Fibroblast of the aortic adventitia (primary cell): ENCODE measurements at places on chromosomes 7 and 10. TPM values are rescaled to one million over a fixed set of nuclear protein-coding genes. Genes with fewer than 3 reads are reported as not detected.

GRCh38 chr10:45058580-45058979, 57.9 kb downstream of the ZNF22 start:
- DNase-seq = no peak

DNA sequence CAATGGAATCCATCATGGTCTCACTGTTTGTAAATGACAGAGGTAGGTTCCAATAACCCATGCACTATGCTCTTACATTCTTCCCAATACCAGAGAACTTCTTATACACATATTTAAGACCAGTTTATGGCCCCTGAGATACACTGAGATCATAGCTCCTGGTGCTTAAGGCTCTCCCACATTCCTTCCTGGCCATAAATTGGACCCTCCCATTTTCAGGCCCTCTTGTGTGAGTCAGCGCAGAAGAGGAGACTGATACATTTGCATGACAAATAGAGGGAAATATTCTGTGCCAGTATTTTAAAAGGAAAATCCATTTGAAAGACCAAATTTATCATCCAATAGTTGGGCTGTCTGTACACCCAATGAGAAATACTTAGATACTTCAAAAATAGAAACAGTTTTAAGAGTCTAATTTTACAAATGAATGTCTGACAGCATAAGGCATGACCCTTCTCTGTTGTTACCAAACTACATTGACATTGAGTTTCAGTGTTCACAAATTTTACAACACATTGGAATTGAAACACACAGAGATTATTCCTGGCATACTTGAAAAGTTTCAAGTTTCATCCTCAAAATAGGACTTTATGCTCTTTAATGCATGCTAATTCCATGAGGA, 35.3 kb downstream of the SLC16A9 start:
- DNase-seq = peak; percentile 62

ZNF107 gene
- 2.9 and 5.6 TPM in 2 replicates for total RNA-seq

GRCh38 chr10:969473-970150, 18.6 kb upstream of the GTPBP4 start:
- DNase-seq = no peak

OR6B1 gene
- total RNA-seq = not detected in 2 replicates

ALOX5 gene
- not detected in 2 replicates for total RNA-seq

DNA sequence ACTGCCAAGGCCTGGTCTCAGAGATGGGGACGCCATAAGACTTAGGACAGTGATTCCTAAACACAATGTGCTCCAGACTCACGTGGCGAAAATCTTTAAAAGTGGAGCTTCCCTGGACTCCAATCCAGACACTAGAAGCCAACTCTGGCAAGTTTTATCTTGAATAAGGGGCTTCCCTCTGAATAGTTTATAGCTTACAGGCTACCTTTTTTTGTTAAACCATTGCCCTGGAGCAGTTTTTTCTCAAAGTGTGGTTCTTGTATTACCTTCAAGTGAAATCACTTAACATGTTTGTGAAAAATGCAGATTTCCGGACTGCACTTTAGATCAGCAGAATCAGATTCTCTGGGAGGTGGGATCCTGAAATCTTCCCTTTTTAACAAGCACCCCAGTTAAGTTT, 171.7 kb upstream of the PHF14 start:
- DNase-seq = no peak

DNA sequence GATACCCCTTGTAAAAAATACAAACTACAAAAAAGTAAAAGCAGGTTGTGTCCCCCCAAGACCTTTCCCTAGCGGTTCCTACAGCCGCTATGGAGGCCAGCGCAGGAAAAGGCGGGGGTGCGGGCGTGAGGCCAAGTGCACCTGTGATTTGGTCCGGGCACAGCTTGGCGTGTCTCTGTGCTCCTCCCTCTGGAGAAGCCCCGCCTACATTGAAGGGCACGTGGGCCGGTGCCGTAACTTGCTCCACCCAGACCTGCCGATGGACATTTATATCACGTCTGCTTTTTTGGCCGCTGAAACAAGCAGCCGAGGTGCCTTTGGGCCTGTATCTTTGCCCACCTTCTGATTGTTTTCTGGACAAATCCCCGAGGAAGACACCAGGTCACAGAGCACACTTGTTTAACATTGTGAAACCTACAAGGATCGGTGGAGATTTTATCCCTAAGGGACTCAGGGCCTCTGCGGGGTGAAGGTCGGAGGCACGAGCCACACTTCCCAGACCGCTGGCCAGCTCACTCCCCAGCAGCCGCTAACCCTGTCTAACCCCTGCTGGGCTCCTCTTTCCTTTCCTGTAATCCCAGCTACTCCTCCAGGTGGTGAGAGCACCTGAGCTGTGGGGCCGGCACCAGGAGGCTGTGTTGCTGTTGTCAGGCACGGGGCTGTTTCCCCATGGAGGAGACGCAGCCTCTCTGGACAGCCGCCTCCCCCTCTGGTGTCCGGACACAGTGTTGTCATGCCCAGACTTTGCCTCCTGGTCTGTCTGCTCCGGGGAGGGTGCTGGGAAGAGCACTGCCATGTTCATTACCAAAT, 18.8 kb upstream of the INPP5A start:
- DNase-seq = no peak

DNA sequence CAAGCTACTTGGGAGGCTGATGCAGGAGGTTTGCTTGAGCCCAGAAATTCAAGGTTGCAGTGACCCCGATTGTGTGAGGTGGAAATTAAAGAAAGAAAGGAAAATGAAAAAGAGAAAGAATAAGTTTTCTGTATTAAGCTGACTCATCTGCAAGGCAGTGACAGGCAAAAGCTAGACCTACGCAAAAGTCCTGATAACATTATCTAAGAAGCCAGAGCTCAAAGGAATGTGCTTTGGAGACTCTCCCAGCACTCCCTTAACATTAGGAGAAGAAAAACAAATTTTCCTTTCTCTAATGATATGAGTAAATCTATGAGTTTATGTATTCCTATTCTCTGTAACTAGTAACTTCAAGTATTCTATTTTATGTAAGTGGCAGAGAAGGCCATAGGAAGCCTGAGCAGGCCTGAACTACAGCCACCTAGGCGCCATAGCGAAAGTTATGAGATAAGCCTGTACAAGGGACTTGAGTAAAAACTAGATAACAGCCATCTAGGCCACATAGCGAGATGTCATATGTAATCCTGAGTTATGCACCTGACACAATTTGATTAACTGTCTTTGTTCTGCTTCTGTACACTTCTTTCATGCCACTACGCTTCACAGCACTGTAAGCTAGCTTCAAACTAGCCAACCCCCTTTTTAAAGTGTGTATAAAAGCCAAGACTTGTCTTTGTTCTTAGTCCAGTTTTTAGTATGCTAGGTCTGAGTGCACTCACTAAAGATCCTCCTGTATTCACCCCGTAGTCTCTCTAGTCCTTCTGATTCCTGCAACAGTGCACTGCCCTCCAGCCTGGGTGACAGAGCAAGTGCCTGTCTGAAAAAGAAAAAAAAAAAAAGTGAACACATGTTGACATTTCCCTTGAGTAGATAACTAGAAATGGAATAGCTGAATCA, 9.4 kb upstream of the ZWINT start:
- DNase-seq = no peak

DNA sequence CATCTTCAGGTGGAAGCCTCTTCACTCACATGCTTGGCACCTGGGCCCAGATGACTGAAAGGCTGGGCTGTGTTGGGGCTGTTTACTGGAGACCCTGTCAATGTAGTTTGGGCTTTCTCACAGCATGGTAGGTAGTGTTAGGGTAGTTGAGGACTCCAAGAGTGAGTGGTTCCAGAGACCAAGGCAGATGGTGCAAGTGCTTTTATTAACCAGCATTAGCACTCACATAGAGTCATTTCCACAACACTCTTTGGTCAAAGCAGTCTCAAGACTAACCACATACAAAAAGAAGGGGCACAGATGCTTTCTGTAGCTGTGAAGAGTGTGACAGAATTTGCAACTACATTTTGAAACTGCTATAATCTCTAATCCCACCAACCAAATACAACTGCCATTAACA, 135.0 kb downstream of the RTKN2 start:
- no peak for DNase-seq

- peak; percentile 22 for DNase-seq
Observed at GRCh38 chr10:131786756-131787605, 113.8 kb upstream of the PPP2R2D start.

HTRA1 gene
- 55.5 and 156 TPM in 2 replicates for total RNA-seq

KCNIP2 gene
- total RNA-seq = 0.82 and 1.2 TPM in 2 replicates

GRCh38 chr10:46546591-46547540, 9.6 kb downstream of the GPRIN2 start:
- no peak for DNase-seq

- no peak for DNase-seq
Observed at GRCh38 chr7:14714161-14714728, 188.3 kb downstream of the DGKB start.

OR2A12 gene
- total RNA-seq = not detected in 2 replicates

GRCh38 chr7:73820013-73820412, 10.8 kb upstream of the CLDN4 start:
- DNase-seq = no peak

GRCh38 chr7:87483131-87483530, 7.7 kb upstream of the ABCB4 start:
- no peak for DNase-seq

ADCK2 gene
- total RNA-seq = 14.1 and 20.5 TPM in 2 replicates

DNA sequence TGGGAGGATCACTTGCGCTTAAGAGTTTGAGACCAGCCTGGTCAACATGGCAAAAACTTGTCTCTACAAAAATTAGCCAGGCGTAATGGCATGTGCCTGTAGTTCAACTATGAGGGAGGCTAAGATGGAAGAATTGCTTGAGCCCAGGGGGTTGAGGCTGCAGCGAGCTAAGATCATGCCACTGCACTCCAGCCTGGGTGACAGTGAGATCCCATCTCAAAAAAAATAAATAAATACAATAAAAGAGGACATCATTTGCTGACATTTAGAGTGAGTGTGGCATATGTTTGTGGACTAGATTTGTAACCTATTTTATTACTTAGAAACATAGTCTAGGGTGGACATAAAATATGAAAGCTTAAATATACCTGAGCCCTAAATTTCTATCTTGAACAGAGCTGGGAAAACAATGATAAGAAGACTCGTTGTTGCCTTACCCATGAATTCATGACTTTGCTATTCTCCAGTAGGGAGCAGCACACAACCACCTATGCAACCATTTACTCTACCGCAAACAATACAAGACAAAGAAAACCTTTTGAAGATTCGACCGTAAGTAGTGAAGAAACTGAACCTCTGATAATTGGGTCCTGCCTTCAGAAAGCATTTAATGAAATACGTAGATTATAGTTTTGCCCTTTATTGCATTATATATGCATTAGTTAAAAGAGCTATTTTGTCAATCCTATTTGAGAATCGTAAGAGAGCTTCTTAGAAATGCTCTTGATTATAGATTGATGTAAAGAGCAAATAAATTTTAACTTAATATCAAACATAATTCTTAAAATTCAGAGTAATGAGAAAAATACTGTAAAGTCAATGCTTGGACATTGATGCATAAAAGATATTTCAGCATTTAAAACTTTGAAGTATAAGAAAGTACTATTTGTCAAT, 83.5 kb downstream of the GNAT3 start:
- DNase-seq = peak; percentile 86

LRRN3 gene
- 2.7 and 5.0 TPM in 2 replicates for total RNA-seq

DNA sequence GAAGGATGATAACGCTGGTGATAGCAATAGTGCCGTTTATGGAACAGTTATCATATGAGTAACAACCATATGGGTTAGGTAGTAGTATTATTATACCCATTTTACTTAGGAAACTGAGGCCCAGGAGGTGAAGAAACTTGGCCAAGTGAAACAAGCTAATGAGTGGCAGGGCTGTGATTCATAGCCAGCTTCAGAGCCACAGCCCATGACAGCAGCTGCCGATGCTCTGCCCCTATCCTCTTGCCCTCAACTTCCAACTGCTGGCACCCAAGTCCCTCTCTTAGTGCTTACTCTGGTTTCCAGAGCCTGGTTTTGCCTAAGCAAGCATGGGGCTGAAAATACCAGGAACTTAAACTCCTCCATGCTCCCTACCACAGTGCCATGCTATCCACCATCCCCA, 12.3 kb downstream of the SH3PXD2A start:
- DNase-seq = no peak

DNA sequence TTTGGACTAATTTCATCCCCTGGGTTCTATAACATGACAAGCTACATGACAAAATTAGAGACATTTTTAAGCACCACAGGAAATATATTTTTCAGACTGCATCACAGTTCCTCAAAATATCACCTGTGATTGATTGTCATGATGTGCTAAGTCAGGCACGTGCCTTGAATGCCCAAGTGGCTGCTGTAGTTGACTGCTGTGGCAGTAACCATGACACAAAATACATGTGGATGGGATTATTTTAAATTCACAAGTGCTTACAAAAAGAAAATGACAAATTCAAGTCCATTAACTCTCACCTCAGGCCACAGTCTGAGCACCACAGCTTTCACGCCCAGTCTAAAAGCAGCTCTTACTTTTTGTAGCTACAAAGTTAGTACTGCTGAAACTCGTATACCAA, 45.5 kb downstream of the TNPO3 start:
- DNase-seq = no peak

ABCA13 gene
- total RNA-seq = 0.54 TPM in 1 of 2 replicates, not detected in the other

SLC26A4 gene
- total RNA-seq = 0.65 and 1.8 TPM in 2 replicates

DNA sequence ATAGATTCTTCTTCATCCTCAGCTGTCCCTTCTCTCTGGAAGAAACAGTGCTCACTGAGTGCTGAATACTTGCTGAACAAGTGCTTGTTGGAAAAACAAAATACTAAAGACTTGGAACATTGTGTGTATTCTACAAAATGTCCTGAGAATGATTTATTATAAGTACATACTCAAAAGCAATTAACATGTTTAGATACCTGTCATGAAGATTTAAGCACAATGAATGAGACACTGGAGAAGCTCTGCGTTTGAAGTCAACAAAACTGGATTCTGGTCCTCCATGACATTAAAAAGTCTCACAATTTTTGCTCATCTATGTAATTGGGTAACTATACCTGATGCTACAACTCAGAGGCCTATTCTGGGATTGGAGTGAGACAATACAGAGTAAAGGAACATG, 34.8 kb upstream of the LAMB1 start:
- no peak for DNase-seq

DNA sequence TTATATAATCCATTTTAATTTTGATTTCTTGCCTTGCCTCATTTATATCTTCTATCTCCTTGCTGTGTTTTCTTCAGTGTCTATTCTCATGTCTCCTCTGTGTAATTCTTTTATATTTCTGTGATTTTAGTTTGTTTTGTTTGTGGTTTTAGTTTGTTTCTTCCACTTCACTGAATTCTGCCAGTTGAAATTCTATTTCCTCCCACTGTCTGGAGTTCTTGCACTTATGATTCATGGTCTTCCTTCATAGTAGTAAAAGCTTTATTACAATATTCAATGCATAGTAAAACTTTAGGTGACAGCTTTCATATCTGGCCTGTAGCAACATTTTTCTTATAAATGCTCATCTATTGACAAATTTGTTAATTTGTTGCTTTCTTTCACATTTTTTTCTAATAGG, 113.3 kb downstream of the MAGI2 start:
- no peak for DNase-seq

PON1 gene
- not detected in 2 replicates for total RNA-seq

DNA sequence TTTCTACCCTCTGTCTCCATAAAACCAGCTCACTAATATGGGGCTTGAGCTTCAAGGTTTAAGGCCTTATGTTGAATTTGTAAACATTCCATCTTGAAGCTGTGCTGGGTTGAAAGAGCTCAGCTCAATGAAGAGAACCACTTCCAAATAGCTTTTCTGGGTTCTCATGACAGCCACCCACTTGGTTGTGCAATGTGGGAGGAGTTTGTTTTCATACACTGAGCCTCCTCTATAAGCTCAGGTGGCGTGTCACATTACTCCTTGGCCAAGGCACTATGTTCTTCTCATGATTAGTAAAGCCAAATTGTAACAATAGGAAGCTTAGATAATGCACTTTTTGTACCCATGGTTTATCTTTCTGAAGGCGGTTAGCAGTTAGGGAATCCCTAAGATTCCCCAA, 265.6 kb downstream of the PTEN start:
- DNase-seq = no peak

- DNase-seq = no peak
Observed at GRCh38 chr7:57653262-57653830, 203.4 kb downstream of the ZNF716 start.

- peak; percentile 74 for DNase-seq
Observed at GRCh38 chr10:29619241-29619669, 15.5 kb downstream of the SVIL start.
